ENCODE measurements at places on chromosomes 7 and 10.

- DNase-seq, result no peak
Measured at GRCh38 chr10:69377933-69378332, 38.8 kb downstream of the TACR2 start.

- DNase-seq, result no peak
Measured at GRCh38 chr7:36663481-36663880, 60.8 kb downstream of the AOAH start.

- DNase-seq, result no peak
Measured at GRCh38 chr7:133139350-133139749, 57.5 kb upstream of the CHCHD3 start.

GRCh38 chr7:41005374-41005901 lies 697.5 kb downstream of the INHBA start:
- DNase-seq, result no peak

- no peak for DNase-seq
Measured at GRCh38 chr10:124296121-124296812, 122.5 kb downstream of the OAT start.
